Stimulated activated CD8-positive, alpha-beta memory T cell treated with anti-CD3 and anti-CD28 coated beads, Interleukin-4, amount 100 ng/mL, for 1 hour (primary cell): ENCODE measurements at places on chromosomes 5 and 9.

DNA sequence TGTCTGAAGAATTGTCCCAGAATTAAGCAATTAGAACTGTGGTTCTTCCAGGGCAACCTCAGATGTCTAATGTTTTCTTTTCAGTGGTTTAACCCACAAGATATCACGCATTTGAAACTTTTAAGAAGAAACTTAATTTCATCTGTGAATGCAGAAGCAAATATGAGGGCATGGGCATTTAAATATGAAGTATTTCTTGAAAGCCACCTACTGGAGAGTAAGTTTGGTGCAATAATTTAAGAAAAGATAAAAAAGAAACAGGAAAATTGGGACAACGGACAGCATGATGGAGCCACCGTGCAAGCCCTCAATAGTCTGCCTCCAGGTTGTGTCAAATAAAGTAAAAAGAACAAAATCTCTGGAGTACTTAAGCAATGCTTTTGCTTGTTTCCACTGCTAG is 1.2 kb upstream of the CAPSL start:
- no peak for DNase-seq

DNA sequence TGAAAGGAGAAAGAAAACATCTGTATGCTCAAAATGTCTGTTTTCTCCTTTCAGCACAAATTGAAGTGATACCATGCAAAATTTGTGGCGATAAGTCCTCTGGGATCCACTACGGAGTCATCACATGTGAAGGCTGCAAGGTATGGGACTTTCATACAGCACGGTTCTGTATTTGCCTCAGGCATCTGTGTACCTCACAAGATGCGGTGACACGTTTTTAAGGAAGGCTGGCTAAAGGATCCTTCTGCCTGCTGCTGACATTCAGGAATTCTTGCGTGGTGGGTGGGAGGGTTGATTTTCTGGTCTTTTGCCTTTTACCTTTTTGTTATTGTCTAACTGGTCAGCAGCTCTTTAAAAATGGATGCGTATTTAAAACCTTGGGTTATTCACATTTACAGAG is 133.1 kb downstream of the RORB start:
- DNase-seq = no peak

GRCh38 chr5:133406977-133407632 is 205.2 kb downstream of the FSTL4 start:
- DNase-seq = no peak

DNA sequence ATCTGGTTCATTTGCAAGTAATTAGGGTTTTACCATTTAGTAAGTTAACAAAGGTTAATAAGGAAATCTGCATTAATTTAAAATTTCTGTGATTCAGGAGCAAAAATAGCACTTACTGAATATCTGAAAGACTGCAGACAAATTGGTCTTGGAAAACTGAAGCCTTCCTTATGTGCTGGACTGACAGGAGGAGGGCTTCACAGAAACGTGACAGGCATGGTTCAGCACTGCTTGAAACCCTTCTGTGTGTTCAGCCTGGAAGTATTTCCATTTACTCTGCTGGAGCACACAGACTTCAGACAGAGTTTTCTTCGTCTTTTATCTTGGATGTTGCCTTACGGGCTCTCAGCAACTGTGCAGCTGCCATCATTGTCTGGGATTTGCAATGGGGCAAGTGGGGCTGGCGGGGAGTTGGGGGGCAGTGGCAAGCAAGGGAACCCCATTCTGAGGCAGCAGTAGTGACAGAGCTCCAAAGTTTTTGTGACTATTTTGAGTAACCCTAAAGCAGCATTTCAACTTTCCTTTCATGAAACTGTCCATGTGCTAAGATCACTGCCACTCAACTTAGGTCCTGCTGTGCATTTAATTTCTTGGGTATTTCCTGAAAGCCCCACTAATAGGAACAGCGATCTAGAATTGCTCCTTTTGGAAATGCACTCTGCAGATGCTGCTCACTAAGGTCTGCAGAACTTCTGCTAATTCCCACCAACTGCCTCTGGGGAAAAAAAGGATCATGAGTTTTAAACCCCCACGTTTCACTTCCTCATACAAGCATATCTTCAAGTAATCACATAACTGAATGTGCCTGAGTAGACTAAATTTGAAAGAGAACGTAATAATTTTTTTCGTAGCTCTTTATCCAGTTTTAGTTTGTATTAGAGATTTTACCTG is 56.6 kb downstream of the KCNN2 start:
- DNase-seq = no peak

DNA sequence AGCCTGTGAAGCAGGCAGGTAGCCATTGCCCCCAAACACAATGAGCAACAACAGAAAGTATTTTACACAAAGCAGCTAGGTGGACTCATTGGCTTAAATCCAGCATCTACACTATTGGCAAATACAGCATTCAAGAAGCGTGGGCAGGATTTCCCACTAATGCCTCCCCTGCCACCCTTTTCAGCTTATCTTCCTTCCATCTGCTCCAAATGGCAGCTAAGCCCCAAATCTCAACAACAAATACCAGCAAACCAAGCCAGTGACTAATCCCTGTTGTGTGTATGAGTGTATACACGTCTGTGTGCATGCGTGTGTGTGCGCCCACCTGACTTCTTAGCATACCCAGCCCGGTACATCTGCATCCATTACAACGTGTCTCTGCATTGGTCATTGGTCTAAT is 151.2 kb upstream of the WWC1 start:
- DNase-seq = no peak

- DNase-seq = no peak
These were observed 109.3 kb upstream of the FCN2 start for GRCh38 chr9:134770972-134771971.

GRCh38 chr5:54624805-54625568 is 107.4 kb downstream of the SNX18 start:
- no peak for DNase-seq

- no peak for DNase-seq
These were observed 137.9 kb downstream of the GABBR2 start for GRCh38 chr9:98570663-98571440.

GRCh38 chr9:121902461-121903135 is 190.5 kb downstream of the TTLL11 start:
- no peak for DNase-seq
